ENCODE measurements at places on chromosomes 6 and 20.

GRCh38 chr20:63873477-63873971 is 8.5 kb downstream of the TPD52L2 start:
- DNase-seq, result no peak

- DNase-seq, result no peak
Observed at GRCh38 chr20:42442716-42443115, 747.0 kb downstream of the PTPRT start.

DNA sequence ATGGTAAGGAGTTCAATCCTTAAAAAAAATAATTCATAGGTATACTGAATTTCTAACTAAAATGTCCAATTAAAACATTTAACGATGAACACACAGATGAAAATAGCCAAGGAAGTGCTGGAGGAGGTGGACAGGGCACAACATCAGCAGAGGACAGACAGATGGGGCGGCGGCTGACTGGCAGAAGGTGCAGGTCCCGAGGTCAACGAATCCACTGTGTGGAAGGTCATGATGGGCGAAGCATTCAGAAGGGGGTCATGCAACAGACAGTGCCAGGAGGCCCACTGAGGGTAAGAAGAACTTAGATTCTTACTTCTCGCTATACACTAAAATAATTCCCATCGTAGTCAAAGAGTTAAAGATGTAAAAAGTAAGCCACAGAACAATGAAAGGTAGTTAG is 34.2 kb upstream of the FRMD1 start:
- no peak for DNase-seq

DNA sequence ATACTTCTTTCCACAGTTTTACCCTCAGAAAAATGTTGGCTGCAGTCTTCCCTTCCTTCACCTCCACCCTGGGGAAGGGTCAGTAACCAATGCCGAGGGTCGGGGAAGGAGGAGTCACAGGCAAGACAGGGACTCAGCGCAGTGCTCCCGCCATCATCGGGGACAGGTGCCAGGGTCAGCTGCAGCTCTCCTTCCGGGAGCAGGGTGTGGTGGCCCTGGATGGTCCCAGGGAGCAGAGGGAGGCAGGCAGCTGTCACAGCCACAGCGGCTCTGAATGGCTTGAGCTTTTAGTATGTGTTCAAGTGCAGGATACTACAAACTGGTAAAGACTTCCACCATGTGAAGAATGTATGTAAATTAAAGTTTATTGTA is 26.0 kb upstream of the PI16 start:
- no peak for DNase-seq

- no peak for DNase-seq
Observed at GRCh38 chr20:44159125-44159524, 27.9 kb downstream of the JPH2 start.

DNA sequence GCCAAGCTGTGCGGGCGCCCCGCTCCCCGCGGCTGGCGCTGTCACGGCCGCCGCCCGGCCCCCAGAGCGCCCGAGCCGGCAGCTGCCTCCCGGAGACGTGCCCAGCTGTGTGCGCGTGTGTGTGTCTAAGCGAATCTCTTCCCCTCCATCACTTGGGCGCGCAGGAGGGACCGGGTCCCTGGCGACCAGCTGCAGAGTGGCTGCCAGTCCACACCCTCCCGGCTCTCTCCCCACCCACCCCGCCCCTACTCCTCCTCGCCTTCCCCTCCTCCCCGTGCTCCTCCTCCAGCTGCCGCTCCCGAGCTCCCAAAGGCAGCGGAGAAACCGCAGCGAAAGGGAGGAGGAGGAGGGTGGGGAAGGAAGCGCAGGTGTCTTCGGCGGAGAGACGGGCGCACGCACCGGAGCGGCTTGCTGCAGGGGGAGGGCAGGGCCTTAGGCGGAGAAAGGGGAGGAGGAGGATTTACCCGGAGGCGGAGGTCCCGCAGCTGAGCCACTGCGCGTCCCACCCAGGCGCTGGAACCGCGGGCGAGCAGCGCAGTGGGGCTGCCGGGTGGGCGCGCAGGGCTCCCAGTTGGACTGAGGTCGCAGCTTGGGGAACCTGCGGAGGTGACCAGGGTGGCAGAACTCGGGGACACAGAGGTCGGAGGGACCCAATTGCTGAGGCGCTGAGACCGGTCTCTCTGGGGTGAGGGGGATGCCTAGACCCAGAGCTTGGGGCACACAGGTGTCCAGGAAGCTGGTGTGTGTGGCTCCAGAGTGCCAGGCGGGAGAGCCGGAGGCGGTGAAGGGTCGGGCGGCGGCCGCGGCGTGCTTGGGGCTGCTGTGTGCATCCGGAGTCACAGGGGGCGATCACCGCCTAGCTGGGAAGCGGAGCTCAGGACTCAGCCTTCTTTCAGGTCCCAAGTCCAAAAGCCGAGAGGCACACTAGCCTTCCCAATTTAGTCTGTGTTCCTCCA is at the start of gene HS3ST5:
HS3ST5 (minus strand) TSS at position 198 of the 956 bp plus-strand sequence. CDS start 280,178 bp downstream, outside the sequence.
- DNase-seq, result no peak

DNA sequence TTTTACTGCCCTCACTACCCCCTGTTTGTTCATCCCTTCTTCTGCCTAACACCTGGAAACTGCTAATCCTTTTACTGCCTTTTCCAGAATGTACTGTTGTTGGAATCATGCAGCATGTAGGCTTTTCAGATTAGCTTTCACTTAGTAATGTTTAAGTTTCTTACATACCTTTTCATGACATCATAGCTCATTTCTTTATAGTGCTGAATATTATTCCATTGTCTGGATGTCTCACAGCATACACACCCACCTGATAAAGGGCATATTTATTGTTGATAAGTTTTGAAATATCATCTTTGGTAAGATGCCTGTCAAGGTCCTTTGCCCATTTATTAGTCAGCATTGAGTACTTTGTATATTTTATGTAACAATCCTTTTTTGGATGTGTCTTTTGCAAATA is 588.2 kb upstream of the NRSN1 start:
- DNase-seq, result no peak

DNA sequence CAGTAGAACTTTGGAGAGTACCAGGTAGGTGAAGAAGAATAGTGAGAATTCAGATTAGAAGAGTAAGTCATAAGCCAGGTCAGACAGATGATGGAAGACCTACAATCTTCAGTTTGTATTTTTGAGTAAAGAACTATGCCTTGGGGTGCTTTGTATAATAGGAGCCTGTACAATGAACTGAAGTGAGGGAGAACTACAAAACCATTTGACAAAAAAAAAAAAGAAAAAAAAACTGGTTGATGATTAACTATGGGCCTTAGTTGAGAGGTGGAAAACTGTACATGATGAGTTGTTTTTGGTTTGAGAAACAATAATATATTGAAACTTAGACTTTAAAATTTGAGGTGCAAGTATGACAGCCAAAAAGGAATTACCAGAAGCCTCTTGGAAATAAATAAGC is 25.7 kb downstream of the VTA1 start:
- DNase-seq, result no peak
